ENCODE measurements at places on chromosomes 3 and 15.

- no peaks in the 10 kb centered on the region for H3K27me3 ChIP-seq
- H3K4me3 ChIP-seq, result no peak overlapping the region
- H3K4me1 ChIP-seq, result peaks cover 36% of the 10 kb centered on the region
- DNase-seq, result no peak
- peak overlapping the region; percentile 5 for H3K27ac ChIP-seq
Measured at GRCh38 chr15:71337197-71337845, 222.1 kb downstream of the THSD4 start.

DNA sequence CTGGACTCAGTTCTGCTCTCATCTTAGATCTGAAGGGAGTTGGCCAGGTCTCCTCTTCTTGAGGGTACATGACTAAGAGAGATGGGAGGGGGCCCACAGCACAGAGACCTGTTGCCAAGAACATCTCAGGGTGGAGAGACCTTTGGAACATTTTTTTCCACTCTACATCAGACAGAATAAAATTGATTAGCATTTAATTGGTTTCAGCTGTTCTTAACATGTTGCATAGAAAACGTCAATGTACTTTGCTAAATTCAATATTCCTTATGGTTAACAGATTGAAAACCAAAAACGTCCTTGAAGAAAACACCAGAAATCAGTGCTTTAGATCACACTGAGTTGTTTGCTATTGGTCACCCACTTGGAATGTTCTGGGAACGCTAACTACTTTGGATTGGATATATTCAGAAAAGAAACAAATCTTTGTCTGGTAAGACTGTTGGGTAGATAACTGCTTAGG, 36.4 kb upstream of the FSTL1 start:
- no peak overlapping the region for H3K27ac ChIP-seq
- peak; percentile 85 for DNase-seq
- no peaks in the 10 kb centered on the region for H3K27me3 ChIP-seq
- H3K4me3 ChIP-seq, result no peak overlapping the region
- H3K36me3 ChIP-seq, result no peaks in the 10 kb centered on the region

DNA sequence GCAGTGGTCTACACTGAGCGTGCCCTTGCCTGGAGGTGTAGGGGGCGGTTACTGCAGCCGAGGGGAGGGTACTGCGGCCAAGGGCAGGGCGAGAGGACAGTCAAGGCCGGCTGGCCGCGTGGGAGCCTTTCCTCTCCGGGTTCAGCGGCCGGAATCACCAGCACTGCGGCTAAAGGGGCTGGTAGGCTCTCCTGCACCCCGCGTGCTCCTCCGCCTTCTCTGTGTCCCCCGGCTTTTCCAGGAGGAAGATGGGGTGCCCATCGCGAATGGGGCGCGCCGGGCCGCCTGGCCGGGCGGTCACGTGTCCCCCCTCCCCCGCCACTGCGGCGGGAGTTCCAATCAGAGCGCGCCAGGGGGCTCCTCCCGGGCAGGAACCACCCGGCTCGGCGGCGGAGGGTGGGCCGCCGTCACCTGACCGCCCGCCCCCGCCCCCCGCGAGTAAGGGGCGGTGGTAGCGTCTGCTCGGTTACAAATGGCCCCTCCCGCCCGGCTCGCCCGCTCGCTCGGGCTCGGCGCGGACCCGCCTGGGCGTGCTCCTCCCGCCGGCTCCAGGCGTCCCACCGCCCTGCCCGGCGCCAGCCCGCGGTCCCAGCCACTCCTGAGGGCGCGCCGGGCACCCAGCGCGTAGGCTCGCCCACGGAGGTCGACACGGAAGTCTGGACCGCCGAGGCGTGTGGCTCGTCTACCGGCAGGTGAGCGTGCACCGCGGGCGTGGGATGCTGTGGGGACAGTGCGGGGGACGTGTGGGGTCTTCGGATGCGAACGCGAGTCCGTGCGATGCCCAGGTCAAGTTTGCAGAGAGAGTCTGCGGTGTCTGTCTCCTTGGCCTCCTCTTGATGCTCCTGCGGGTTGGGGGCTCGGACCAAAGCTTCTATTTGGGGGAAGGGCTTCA, 242.6 kb upstream of the TOPAZ1 start:
- no peak overlapping the region for H3K27ac ChIP-seq
- peaks cover 69% of the 10 kb centered on the region for H3K27me3 ChIP-seq
- no peak for DNase-seq
- H3K36me3 ChIP-seq, result no peaks in the 10 kb centered on the region

- peaks cover 7% of the 10 kb centered on the region for H3K4me1 ChIP-seq
- H3K4me3 ChIP-seq, result no peak overlapping the region
- no peaks in the 10 kb centered on the region for H3K27me3 ChIP-seq
- no peak for DNase-seq
- H3K36me3 ChIP-seq, result no peaks in the 10 kb centered on the region
- H3K27ac ChIP-seq, result no peak overlapping the region
Measured at GRCh38 chr3:190512666-190513065, 1.2 kb upstream of the IL1RAP start.

- H3K36me3 ChIP-seq, result no peaks in the 10 kb centered on the region
- no peaks in the 10 kb centered on the region for H3K4me1 ChIP-seq
- no peak for DNase-seq
- no peak overlapping the region for H3K27ac ChIP-seq
- H3K4me3 ChIP-seq, result no peak overlapping the region
Measured at GRCh38 chr3:149763565-149764195, 11.4 kb upstream of the COMMD2 start.

- H3K4me3 ChIP-seq, result no peak overlapping the region
- H3K36me3 ChIP-seq, result no peaks in the 10 kb centered on the region
- peaks cover 7% of the 10 kb centered on the region for H3K4me1 ChIP-seq
Measured at GRCh38 chr15:75193976-75194375, 7.7 kb upstream of the C15orf39 start.

GRCh38 chr3:101377796-101378195, 57.4 kb upstream of the IMPG2 start:
- H3K36me3 ChIP-seq, result no peaks in the 10 kb centered on the region
- no peak overlapping the region for H3K27ac ChIP-seq
- H3K4me3 ChIP-seq, result no peak overlapping the region

GRCh38 chr3:167602041-167602440, 51.7 kb downstream of the WDR49 start:
- no peaks in the 10 kb centered on the region for H3K36me3 ChIP-seq
- no peak overlapping the region for H3K4me3 ChIP-seq
- H3K27ac ChIP-seq, result no peak overlapping the region
- no peak for DNase-seq
- H3K4me1 ChIP-seq, result no peaks in the 10 kb centered on the region

DNA sequence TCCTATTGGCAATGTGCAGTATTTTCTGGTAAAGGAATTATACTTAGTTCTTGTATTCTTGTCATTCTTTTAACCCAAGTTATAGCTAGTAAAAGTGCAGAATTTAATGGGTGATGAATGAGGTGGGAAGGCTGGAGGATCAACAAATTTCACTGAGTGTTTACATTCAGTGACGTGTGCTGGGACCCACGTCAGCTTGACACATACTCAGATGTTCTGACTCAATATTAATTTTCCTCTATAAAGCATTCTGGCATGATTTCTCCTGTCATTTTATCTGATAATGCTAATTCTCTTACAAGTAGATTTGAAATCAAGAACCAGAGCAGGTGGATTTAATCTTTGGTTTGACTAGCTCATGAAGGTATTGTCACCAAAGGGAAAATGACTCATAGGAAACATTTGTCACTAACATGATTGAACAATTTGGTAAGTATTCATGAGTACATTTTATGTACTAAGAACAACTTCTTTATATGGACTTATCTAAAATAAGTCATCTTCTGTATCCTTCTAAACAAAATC, 71.0 kb upstream of the SYNPR start:
- H3K36me3 ChIP-seq, result no peaks in the 10 kb centered on the region
- no peaks in the 10 kb centered on the region for H3K27me3 ChIP-seq
- no peak overlapping the region for H3K4me3 ChIP-seq
- no peak overlapping the region for H3K27ac ChIP-seq
- no peak for DNase-seq
- no peaks in the 10 kb centered on the region for H3K4me1 ChIP-seq

GRCh38 chr15:85751291-85752123, 43.2 kb downstream of the KLHL25 start:
- H3K27me3 ChIP-seq, result no peaks in the 10 kb centered on the region
- H3K4me3 ChIP-seq, result no peak overlapping the region
- no peak overlapping the region for H3K27ac ChIP-seq
- H3K4me1 ChIP-seq, result no peaks in the 10 kb centered on the region

DNA sequence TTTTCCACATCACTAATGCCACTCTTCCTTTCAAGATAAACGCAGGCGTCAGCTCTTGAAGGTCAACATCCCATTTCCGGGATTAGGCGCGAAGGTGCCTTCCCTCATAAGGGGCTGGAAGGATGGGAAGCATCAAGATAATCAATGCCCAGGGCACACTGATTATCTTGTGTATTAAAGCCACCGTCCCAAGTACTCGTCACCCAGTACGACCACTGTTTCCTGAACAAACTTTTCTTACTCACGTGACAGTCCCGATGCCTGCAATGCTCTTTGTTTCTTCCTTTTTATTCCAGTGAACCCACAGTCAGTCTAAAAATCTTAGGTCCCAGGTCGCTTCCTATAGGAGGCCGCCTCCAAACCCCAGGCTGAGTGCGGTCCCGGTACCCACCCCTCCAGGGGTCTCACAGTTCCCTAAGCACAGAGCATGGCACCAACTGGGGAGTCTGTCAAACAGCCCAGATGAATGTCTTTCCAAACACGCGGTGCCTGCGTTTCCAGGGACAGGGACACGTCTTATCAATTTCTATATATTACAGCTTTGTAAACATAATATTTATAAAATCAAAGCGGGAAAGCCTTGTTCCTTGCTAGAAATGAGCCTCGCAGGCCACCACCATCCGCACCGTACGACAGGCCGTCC, 589 bp downstream of the ANAPC13 start:
- H3K27ac ChIP-seq, result peak overlapping the region; percentile 93
- DNase-seq, result no peak
- no peaks in the 10 kb centered on the region for H3K27me3 ChIP-seq
- peak overlapping the region; percentile 54 for H3K4me3 ChIP-seq

DNA sequence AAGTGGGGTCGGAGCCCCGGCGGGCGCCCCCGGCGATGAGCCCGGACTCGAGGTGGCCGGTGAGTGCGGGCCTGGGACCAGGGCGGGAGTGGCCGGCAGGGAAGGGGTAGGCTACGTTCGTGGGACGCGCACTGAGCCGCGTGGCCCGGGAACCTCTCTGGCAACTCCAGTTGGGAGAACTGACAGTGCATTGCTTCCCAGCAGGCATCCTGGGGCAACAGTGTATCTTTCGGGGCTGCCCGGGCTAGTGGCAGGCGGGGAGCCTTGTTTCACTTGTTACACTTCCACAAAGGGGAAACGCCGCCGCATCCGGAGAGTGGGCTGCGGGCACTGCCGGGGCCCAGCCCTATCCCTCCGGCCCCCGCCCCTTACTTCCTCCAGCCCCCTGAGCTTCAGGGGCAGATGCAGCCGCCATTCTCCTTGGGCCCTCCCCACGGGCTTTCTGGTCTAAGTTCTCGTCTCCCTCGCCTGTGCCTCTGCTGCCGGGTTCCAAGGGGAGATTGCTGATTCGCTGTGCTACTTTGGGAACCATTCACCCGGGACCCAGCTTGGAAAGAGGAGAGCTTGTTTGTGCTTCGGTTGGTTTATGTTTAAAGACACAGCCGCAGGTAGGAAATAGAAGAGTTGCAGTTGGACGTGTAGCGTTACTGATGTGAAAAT, 675 bp downstream of the BRPF1 start:
- H3K36me3 ChIP-seq, result peaks cover 16% of the 10 kb centered on the region
- peak overlapping the region; percentile 100 for H3K27ac ChIP-seq
- no peaks in the 10 kb centered on the region for H3K27me3 ChIP-seq
- DNase-seq, result no peak
- peaks cover 8% of the 10 kb centered on the region for H3K4me1 ChIP-seq

GRCh38 chr3:124283652-124284023, 291.7 kb upstream of the ROPN1 start:
- no peak overlapping the region for H3K27ac ChIP-seq
- no peak overlapping the region for H3K4me3 ChIP-seq
- no peaks in the 10 kb centered on the region for H3K4me1 ChIP-seq
- no peaks in the 10 kb centered on the region for H3K36me3 ChIP-seq
- H3K27me3 ChIP-seq, result peaks cover 23% of the 10 kb centered on the region

GRCh38 chr3:132405188-132405587, 12.1 kb upstream of the DNAJC13 start:
- H3K27me3 ChIP-seq, result peaks cover 5% of the 10 kb centered on the region
- no peak for DNase-seq
- no peak overlapping the region for H3K4me3 ChIP-seq

DNA sequence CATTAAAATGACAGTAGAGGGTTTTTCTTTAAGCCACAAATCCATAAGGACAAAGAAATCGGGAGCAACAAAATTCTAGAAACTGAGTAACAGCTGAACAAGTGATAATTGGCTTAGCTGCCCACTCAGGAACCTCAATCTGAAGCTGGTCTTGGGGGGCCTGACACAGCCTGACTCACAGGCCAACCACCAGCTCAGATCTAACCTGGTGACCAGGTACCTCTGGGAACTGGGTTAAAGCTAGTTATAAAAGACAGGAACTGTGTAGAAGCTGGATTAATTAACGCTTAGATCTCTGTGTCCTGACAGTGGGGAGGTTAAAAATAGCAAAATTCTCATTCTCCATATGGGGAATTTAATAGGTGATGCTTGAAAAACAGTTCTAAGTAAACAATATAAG, 161.9 kb downstream of the PLCL2 start:
- no peak overlapping the region for H3K27ac ChIP-seq
- H3K27me3 ChIP-seq, result no peaks in the 10 kb centered on the region

Measured in IMR-90 (cell line).